ENCODE measurements at places on chromosomes 3 and 15.

DNA sequence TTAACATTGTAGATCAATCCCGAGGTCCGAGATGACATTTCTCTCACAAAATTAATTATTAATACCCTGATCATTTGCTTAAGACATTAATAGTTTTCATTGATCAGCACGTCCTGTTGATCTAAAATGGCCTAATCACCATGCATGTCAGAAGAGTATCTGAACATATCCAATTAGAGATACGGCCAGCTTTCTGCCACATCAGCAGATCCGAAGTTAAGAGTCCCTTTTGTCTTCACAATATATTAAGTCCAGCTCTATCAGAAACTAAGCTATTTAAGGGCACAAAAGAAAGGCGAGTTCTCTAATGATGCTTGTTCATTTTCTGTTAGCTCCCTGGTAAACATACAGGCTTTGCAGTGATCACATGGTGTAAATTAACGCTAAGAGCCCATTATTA, 470.3 kb downstream of the CNTN4 start:
- DNase-seq = no peak

GRCh38 chr3:168047190-168047795, 48.4 kb downstream of the GOLIM4 start:
- peak; percentile 48 for DNase-seq

- DNase-seq = no peak
Observed at GRCh38 chr3:4985330-4986174, 6.3 kb downstream of the BHLHE40 start.

DNA sequence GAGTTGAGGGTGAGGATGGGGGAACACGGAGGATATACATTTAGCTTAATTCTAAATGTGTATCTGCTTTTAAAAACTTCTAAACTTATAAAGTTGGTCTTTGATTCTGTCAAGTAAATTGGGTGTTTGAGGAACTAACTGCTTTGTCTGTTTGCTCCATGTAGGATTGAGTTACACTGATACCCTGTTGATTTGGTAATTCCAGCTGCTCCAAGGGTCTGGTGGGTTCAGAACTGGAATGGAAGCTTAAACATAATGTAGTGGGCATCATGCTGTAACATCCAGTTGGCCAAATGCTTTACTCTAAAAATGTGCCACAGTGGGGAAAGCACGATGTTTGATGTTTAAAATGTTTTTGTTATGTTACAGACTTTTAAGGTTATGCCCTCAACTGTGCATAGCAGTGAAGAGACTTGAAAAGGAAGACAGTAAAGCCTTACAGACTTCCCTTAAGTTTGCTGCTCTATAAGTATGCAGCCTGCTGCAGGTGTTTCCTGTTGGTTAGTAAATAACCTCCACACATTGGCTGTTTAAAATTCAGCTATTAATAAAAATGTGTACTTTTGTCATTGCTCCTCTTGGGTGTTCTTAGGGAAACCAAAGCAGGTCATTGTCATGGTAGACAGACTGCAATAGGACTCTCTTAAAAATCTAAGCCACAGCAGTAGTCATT, 5.9 kb upstream of the EDEM1 start:
- peak; percentile 60 for DNase-seq

DNA sequence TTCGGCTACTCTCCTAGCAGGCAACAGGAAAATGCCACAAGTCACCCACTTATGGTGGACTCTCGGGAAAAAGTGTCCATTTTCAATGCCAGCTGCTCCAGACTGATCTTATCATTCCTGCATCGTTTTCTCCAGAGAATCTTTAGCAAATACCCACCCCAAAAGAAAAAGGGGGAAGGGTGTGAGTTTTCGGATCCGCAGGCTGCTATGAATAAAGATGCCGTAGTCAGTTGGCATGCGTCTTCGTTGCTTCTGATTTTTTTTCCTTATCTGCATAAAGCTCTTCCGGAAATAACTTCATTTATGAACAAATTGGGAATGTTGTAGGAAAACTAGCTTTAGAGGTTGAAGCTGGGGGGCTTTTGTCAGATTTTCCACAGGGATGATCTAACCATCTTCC, 22.4 kb upstream of the VILL start:
- DNase-seq = no peak

DNA sequence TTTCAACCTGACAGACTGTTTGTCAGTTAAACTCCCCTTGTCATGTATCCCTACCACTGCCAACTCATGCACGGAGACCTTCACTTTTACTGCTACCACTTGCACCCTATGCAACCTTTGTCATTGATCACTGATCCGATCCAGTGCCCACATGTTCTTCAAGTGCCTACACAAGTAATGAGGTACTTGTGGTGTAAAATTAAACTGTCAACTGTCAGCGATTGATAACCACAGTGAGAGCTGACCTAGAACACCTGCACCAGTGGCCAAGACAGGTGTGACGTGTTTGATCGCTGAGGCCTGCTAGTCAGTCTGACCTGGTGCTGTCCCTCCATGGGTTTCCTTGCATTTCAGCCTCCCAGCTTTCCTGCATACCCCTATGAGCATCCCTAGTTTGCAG, 55.6 kb downstream of the MECOM start:
- no peak for DNase-seq

- DNase-seq = no peak
Observed at GRCh38 chr15:63582718-63583426, 14.3 kb upstream of the FBXL22 start.

DNA sequence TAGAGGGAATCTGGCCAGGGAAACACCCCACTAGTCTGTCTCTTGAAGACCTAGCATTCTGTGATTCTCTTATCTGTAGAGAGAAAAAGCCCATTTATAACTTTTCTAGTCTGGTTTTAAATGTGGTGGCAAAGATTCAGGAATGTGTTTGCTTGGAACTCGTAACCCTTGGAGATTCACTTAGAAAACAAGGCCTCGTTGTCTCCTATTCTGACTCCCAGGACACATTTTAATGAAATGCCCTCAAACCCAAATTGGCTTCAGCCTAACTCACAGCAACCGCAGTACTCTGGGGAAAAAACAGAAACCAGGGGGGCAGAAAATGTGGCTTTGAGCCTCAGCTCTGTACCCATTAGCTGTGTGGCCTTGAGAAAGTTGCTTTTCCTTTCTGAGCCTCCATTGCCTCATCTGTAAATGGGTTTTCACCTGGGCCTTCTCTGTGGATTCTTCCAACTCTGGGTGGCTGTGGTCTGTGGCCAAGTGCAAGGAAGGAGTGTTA, 36.5 kb downstream of the RPLP1 start:
- no peak for DNase-seq

DNA sequence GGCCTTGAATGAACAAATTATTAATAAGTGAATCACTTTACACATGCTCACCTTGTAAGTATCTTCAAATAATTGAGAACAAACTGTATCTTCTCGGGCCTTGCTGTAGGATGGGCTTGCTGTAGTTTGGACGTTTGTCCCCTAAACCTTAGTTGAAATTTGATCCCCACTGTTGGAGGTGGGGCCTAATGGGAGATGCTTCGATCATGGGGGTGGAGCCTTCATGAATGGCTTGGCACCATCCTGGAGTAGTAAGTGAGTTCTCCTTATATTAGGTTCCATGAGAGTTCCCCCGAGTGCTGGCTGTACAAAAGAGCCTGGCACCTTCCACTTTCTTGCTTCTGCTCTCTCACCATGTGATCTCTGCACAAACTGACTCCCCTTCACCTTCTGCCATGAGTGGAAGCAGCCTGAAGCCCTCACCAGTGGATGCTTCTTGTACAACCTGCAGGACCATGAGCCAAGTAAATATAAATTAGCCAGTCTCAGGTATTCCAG, 29.3 kb downstream of the PIGB start:
- no peak for DNase-seq

DNA sequence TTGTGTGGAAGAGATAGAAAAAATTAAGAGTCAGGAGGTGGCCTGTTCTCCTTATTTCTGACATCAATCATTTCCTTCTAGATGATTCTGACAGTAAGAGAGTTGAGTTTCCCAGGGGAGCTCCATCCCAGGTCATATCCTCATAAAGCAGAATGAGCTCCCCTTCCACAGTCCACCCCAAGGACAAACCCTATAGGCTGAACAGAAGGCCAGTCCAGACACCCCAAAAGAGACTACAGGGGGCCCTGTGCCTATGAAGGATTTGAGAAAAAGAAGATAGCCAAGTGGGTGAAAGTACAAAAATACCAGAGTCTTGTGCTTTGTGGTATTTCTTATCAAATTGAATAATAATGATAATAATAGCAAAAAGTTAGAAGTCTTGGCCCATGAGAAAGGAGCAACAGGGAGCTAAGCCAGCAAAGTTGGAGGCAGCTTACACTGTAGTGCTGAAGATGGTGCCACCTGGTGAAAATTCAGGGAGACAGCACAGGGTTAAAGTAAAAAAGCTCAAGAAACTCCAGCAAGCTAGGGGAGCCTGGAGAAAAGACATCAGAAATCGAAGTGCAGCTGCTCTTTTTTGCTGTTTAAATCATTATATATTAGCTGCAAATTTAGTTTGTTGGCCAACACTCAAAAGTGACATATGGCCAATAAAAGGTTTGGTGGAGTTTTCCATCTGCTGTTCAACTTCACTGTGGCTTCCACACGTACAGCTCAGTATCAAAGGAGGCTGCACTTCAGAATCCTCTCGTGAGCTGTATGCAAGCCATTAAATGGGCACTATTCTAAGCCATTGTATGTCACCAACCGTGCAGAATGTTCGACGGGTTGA, 35.8 kb upstream of the SLC24A5 start:
- DNase-seq = no peak

DNA sequence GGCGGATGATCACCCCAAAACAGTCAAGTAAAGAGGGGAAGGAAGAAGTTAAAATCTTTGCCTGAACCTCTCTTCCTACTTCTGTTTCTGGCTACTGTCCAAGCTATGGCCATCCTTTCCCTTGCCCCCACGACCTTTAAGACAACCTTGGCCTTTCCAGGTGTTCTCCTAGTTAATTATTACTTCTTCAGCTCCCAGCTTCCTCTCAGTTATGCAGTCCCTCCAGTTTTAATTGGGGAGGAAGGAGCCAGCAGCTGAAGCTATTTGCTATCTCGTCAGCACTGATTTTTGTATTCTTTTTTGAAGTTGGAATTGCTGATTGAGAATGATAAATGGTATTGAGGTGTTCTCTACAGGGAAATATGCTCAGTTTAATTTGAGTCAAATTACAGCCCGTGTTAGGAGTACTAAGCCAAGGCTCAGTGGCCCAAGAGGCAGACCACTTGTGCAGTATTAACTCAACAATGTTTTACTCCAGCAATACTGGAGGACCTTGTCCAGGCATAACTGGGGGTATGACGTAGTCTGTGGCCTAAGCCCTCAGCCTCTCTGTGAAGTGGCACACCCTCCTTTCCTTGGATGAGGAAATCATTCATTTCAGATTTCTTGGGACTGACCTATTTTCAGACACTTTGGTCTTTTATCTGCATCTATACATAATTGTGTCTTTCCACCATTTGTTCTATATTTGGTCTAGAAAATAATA, 336.9 kb downstream of the SLC9A9 start:
- no peak for DNase-seq

GRCh38 chr3:129758306-129758705, 135.2 kb downstream of the TMCC1 start:
- no peak for DNase-seq

- no peak for DNase-seq
Observed at GRCh38 chr15:68337826-68338225, 60.3 kb downstream of the FEM1B start.

DNA sequence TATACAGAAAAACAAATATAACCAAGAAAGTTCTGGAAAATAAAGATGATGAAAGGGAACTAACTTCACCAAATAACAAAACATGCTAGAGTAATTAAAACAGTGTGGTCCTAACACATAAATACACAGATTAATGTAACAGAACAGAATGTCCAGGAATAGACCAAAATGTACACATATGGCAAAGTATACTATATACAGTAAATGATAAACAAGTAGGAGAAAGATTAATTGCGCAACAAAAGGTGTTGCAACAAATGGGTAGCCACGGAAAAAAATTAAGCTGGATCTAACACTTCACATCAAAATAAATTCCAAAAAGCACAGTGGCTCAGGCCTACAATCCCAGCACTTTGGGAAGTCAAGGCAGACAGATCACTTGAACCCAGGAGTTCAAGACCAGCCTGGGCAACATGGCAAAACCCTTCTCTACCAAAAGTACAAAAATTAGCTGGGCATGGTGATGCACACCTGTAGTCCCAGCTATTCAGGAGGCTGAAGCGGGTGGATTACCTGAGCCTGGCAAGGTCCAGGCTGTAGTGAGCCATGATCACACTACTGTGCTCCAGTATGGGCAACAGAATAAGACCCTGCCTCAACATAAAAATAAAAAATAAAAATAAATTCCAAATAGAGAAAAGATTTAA, 19.8 kb downstream of the SCAP start:
- no peak for DNase-seq

DNA sequence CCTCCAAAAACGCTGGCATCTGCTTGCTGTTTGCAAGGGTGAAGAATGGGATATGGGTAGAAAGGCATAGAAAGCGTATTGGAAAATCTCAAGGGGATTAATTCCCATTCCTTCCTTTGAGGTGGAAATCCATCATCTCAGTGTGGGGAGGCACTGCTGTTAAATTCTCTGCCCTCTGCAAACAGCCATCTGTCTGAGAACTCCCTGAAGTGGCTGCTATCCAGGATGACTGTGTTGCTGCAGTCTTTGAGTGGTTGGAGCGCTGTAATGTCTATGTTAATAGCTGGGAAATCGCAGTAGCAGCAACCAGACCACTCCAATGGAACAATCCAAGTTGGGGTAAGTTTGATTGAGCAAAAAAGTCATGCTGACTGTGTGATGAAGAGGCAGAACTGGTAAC, 625.9 kb downstream of the NLGN1 start:
- no peak for DNase-seq

- DNase-seq = no peak
Observed at GRCh38 chr3:124885466-124886167, 1.5 kb downstream of the ITGB5 start.

- DNase-seq = no peak
Observed at GRCh38 chr3:72259755-72260587, 475.0 kb upstream of the PROK2 start.

GRCh38 chr15:45521596-45522327, 793 bp downstream of the SLC30A4 start:
- no peak for DNase-seq

GRCh38 chr3:66133853-66134445, 86.9 kb upstream of the SLC25A26 start:
- no peak for DNase-seq

- peak; percentile 79 for DNase-seq
Observed at GRCh38 chr3:52299879-52300611, 12.4 kb downstream of the GLYCTK start.

GRCh38 chr3:188796122-188796631, 375.6 kb upstream of the TPRG1 start:
- no peak for DNase-seq

DNA sequence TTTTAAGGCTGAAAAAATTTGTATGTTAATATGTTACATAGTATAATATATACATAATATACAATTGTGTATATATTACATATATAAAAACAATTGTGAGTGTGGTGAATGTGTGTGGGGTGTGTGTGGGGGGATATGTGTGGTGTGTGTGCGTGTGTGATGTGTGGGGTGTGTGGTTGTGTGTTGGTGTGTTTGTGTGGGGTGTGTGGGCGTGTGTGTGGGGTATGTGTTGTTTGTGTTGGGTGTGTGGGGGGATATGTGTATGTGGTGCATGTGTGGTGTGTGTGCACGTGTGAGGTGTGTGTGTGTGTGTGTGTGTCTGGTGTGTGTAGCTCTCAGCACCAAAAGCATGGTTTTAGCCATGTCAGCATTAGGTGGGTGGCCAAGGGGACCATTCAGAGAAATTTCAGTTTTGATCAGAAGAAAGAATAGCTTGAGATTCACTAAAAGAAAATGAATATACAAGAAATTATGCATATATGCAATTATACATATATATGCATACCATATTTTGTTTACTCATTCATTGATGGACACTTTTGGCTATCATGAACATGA, 118.9 kb downstream of the ALDH1A2 start:
- DNase-seq = no peak
